CD4-positive, alpha-beta T cell treated with Interleukin-15 for 4 hours (primary cell): ENCODE measurements at places on chromosomes 2 and 18.

GRCh38 chr2:11004199-11004598 lies 92.5 kb downstream of the KCNF1 start:
- DNase-seq: no peak

GRCh38 chr2:108377815-108378630 lies at the start of gene SULT1C4:
SULT1C4 (plus strand) TSS chr2:108377954; CDS start chr2:108378338, 384 bp downstream.
- DNase-seq: no peak

DNA sequence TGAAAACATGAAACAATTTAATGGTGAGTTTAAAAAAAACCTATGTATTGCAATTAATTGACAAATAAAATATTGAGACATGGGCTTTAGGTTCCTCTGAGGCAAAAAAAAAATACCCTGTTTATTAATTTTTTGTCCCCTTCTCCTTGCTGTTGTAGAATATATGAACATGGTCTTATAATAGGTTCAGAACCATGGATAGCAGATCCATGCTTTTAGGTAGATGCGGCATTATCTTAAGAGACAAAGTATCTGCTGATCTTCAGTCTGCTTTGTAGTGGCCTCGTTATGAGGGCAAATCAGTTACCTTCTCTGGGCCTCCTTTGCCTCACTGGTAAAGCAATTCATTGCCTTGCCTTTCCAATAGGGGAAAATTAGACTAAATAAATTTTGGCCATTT lies 850.7 kb downstream of the NRXN1 start:
- no peak for DNase-seq

- DNase-seq: peak; percentile 18
Measured at GRCh38 chr2:54052825-54053718, 62.3 kb upstream of the ACYP2 start.

GRCh38 chr2:74457129-74457548 lies 1.1 kb upstream of the WBP1 start:
- no peak for DNase-seq

- DNase-seq: no peak
Measured at GRCh38 chr2:237213315-237214022, 127.8 kb downstream of the COPS8 start.

- no peak for DNase-seq
Measured at GRCh38 chr2:174236429-174236828, 11.9 kb downstream of the OLA1 start.

DNA sequence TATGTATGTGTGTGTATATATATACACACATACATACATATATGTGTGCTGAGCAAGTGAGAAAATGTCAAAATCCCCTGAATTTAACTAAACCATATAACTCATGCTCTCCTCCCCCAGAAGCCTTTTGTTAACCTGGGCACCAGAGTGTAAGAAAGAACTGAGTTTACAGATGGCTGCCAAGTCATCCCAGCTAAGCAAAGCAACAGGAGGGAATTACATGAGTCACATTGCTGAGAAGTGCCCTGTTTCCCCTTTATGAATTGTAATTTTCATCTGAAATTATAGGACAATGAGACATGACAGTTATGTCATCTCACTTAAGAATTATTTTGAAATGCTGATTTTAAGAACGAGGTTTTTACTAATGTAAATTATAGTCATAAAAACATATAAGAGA lies 29.9 kb downstream of the SCN7A start:
- no peak for DNase-seq

DNA sequence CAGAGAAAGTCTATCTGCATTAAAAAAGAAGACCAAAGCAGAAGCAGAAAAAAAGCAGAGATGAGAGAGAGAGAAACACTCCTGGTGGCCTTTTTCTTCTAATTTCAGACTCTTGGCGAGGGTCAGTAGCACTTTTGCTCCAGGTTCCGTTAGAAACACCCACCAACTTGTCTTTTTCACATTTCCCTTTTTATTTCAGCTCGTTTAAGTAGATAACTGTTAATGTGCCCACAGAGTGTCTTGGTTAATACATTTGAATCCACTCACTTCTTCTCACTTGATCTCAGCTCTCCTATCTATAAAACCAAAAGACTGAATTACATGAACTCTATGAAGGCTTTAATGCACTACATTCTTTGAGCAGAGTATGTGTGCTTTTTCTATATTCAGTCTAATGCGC lies 63.1 kb downstream of the AAK1 start:
- DNase-seq: no peak

GRCh38 chr2:8525582-8526402 lies 156.1 kb upstream of the ID2 start:
- DNase-seq: no peak

DNA sequence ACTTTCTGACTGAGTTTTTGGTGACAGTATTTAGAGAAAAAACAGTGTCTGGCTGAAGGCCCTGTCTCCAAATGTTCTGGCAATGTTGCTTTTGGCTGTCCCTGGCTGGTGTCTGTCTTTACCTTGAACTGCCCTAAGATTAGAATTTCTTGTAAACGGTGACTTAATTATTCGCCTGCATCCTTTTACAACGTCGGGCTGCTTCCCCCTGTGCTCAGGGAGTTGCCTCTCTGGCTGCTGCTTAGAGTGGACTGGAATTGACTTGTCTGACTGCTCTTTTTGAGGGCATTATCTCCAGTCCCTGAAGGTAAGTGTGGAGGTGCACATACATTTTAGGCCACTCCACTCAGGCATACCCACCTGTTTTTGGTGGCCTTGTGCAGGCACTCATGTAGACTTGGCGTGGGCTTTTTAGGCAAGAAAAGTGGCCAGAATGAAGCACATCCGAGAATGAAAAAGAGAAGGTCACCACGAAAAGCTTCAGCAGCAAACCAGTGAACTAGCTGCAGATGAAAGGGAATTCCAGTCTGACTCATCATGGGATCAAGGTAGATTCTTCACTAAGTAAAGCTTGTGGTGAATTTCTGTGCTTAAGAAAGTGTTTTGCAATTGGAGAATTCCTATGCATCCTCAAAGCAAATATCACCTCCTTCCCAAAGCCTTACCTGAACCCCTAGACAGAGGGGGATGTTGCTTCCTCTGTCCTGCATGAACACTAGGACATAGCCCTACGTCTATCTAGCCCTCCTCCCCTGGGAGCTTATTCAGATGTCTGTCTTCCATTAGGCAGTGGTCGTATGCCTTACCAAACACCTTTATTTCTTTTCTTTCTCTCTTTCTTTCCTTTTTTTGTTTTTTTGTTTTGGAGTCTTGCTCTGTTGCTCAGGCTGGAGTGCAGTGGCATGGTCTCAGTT lies 230.3 kb upstream of the TRIB2 start:
- no peak for DNase-seq

GRCh38 chr2:42203792-42204191 lies 34.6 kb downstream of the EML4 start:
- no peak for DNase-seq

DNA sequence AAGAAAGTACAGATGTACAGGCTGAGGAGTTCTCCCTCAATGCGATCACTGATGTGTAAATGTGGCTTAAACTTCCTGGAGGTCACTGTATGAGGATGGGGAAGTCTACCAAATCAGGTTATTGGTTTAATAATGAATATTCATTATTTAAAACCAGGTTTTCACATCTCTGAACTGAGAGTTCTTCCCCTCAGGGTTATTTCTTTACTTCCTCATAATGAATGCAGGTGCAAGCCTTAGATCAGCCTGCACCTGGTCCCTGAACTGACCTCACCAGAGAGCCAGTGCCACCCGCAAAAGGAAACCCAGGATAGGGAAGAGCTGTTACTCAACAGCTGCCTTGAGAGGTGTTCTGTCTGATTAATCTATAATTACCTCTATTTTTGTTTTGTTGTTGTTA lies 369.0 kb downstream of the EPHA4 start:
- no peak for DNase-seq

- DNase-seq: no peak
Measured at GRCh38 chr2:23772684-23773083, 154.2 kb downstream of the ATAD2B start.

GRCh38 chr2:105468582-105469042 lies 69.8 kb upstream of the FHL2 start:
- DNase-seq: no peak

- no peak for DNase-seq
Measured at GRCh38 chr2:46025676-46026075, 271.5 kb upstream of the EPAS1 start.

DNA sequence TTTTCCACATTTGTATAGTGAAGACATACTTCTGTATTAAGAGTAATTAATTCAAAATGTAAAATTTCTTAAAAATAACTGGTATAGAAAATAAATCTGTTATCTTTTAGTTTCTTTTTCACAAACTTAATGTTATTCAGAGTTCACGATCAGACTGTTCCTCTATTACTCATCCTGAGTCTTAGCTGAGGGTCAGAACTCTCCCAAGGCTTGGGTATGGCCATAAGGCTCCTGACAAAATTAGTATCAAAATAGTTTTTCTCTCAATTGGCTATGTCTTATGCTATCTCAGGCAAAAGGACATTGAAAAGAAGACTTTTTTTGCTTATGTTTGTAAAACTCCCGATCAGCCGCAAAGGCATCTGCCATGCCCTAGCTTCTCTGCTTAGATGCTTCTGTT lies 56.1 kb upstream of the NAB1 start:
- DNase-seq: no peak

DNA sequence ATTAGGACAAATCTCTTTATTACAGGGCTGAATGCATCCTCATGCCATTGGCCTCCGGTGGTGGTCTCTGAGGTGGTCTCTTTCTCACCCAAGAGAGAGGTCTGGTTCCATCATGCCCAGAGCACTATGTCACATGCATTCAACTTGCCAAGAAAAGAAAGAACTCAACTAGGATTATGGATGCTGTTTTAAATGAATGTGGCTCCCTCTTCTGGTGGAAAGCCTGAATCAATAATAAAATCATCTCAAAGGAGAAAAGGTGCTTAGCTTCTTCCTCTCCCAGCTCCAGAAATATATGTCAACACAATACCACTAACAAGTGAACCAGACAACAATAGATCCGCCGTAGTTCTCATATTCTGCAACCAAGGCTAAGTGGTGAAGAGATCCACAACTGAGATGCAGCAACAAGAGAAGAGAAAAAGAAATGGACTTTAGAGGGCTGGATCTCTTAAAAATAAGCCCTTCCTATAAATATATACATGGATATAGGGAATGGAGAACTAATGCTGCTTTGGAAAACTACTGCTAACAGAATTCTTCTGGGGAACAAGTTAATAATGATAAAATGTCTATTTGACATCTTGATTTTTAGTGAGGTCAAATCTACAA lies 396.8 kb downstream of the NCKAP5 start:
- peak; percentile 0 for DNase-seq

GRCh38 chr2:127208313-127208712 lies 11.8 kb downstream of the CYP27C1 start:
- no peak for DNase-seq

- DNase-seq: no peak
Measured at GRCh38 chr18:41982942-41983660, 28.1 kb downstream of the PIK3C3 start.

DNA sequence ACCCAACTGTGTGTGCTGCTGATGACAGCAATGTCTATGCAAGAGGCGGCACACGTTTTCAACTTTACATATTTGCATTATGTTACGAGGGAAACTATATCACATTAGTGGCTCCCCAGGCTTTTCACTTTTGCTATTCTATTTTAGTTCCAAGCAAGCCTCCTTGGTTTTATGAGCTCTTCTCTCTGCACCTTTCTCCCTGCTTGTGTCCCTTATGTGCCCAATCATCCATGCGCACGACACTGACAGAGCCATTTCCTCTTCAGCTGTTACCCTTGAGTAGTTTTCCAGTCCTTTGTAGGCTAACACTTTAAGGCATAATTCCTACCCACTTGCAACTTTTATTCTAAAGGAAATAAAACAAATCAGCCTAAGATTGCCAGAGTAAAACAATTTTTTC lies 154.3 kb downstream of the TCF4 start:
- no peak for DNase-seq

- DNase-seq: no peak
Measured at GRCh38 chr2:207478572-207478971, 51.2 kb upstream of the CREB1 start.

DNA sequence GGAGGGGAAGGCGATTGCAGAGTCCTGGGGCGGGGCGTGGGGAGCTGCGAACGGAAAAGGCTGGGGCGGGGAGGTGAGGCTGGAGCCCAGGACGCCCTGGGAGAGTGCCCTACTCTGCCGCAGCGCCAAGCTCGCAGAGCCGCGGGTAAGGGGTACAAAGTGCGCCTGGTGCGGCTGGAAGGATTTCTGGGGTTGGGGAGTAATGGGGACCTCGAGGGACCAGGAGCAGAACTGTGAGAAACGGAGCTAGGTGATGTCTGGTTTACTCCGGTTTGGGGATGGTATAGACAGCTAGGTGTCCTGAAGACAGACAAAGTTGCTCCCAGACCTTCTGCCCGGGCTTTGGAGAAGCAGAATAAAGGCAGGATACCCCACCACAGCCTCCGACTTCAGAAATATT lies 718 bp upstream of the NXPH2 start:
- DNase-seq: no peak

DNA sequence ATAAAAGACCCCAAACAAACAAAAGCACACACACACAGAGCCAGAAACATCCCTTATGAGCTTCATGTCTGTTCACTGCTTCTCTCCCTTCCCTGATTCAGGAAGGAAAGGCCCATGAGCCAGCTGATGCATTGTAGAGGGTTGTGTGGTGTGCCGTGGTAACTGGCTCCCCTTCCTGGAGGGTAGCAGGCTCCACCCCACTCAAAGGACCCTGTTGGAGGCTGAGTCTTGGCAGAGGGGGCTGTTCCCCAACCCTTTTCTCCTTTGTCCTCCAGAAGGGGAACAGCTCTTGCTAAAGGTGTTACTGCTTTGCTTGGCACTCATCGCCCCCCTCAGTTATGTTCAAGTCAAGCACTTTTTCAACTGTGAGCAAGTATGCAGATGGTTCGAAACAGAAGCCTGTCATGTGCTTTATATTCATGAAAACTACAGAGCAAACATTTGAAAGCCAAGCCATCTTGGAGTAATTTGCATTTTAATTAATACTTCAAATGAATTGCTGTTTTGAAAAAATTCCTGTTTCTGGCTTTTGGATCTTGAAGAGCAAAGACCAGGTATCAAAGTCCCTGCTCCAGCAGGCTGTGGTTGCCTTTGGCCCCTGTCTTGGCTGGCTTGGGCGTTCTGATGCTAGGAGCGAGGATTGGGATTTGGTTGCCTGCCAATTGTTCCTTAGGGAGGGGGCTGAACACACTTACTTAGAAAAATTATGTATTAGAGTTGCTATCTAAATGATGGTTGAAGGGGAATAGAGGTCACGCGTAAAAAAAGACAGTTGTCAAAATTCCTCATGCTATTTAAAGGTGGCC lies 267.8 kb downstream of the TSN start:
- no peak for DNase-seq

- no peak for DNase-seq
Measured at GRCh38 chr2:210558708-210559107, 2.3 kb downstream of the CPS1 start.

DNA sequence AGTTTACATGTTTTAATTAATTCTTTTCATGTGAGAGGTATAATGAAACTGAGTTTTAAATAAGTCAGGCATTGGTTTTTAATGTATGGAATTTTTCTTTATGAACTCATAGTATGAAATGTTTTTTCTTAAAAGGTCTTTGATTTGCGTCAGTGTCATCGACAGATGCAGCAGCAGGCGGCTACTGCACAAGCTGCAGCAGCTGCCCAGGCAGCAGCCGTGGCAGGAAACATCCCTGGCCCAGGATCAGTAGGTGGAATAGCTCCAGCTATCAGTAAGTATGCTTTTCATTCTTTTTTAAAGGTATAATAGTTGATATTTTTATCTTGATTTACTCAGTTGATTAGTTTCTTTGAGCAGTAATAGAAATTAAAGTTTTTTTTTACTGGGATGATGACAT lies 46.5 kb downstream of the SMAD4 start:
- DNase-seq: no peak

- DNase-seq: no peak
Measured at GRCh38 chr2:25817006-25817405, 61.3 kb downstream of the ASXL2 start.

- DNase-seq: peak; percentile 3
Measured at GRCh38 chr2:231926180-231926741, at the start of gene NPPC. NPPC (minus strand) TSS chr2:231926396; CDS start chr2:231926249, 147 bp downstream.
